CD4-positive, alpha-beta T cell treated with Interleukin-4 for 4 hours (primary cell): ENCODE measurements at places on chromosomes 13 and 19.

DNA sequence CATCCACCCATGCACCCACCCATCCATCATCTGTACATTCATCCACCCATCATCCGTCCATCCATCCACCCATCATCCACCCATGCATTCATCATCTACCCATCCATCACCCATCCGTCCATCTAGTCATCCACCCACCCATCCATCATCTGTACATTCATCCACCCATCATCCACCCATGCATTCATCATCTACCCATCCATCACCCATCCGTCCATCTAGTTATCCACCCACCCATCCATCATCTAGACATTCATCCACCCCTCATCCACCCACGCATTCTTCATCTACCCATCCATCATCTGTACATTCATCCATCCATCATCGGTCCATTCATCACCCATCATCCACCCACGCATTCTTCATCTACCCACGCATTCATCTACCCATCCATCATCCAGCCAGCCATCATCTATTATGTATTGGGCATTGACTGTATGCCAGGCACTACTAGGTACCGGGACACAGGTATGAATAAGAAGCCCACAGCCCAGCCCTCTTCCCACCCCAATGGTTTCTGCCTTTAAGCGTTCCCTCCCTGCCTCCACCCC, 16.7 kb upstream of the GALP start:
- no peak for DNase-seq

DNA sequence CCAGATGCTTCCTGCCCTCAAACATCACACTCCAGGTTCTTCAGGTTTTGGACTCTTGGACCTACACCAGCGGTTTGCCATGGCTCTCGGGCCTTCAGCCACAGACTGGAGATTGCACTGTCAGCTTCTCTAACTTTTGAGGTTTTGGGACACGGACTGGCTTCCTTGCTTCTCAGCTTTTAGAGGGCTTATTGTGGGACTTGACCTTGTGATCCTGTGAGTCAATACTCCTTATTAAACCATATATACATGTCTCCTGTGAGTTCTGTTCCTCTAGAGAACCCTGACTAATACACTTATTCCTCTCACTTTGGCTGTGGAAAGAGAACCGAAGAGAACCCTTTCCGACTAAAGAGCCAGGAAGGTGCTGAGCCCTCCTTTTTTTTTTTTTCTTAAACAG, 53.6 kb downstream of the LMO7 start:
- no peak for DNase-seq

DNA sequence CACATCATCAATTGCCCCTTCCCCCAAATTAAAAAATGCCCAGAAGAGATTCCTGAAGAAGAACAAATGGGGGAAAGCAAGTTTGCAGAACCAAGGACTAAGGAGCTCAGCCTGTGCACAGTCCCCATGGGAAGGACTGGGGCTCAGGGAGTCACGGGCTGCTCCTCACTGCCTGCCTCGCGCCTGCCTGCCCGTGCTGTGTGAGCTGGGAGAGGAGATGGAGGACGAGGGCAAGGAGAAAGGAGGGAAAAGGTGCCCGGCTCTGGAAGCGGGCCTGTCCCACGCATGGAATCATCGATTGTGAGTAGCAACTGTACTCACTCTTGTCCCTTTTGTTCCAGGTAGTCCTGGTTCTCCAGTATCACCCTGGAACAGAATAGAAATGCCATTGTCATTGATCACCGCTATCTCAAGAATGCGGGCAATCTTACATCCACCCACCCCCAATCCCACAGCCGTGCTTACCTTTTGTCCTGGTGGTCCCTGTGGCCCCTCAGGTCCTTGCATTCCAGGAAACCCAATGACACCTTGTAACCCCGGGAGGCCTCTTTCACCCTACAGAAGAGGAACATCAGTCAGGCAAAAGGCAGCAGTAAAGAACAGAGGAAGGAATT, 93.4 kb downstream of the COL4A1 start:
- DNase-seq, result no peak

- DNase-seq, result no peak
Measured at GRCh38 chr13:98110749-98111148, 32.1 kb upstream of the FARP1 start.

- DNase-seq, result no peak
Measured at GRCh38 chr19:4522291-4523002, 4.2 kb upstream of the PLIN4 start.

- DNase-seq, result no peak
Measured at GRCh38 chr19:18465214-18465963, 27.5 kb upstream of the ISYNA1 start.

DNA sequence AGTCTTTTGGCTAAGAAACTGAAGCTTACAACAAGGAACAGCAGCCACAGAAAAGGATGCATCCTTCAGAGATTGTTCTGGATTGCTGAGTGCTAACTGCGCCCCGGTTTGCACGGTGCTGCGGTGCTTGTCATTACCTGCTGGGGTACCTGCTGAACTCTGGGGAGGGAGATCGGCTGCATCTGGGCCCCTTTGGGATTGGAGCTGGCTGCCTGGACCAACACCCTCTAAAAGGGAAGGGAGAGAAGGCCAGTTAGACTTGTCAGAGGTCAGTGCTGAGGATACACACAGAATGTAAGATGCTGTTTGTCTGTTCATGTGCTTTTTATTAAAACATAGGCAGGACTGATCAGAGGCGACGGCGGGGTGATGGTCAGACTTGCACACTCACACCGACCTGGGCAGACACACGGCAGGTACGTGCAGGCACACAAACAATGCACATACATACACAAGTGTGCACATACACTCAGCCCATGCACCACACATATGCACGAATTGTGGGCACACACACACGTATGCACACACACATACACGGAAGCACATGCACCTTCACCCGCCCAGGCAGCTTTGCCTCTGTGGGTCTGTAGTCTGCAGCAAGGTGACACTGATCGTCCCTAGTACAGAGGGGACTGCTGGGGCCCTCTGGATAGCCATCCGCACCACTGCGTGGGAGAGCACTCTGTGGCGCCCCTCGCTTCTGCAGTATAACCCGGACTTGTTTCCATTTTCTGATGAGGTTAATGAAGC, 66.1 kb downstream of the RFX2 start:
- DNase-seq, result no peak

GRCh38 chr19:45355402-45355801, 14.9 kb downstream of the KLC3 start:
- no peak for DNase-seq

GRCh38 chr13:33763021-33763420, 54.9 kb upstream of the RFC3 start:
- no peak for DNase-seq

- DNase-seq, result no peak
Measured at GRCh38 chr13:94978516-94978915, 266.2 kb upstream of the SOX21 start.

- DNase-seq, result peak; percentile 19
Measured at GRCh38 chr13:28047757-28048388, 52.5 kb downstream of the FLT3 start.

DNA sequence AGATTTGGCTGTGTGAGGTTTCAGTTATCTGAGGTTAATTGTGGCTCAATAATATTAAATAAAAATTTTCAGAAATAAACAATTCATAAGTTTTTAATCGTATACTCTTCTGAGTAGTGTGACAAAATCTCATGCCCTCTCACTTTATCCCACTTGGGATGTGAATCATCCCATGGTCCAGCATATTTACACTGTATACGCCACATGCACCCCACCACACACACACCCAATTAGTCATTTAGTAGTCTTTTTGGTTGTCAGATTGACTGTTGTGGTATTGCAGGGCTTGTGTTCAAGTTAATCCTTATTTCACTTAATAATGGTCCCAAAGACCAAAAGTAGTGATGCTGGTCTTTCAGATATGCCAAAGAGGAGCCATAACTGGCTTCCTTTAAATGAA, 66.4 kb upstream of the PCDH9 start:
- DNase-seq, result no peak

GRCh38 chr19:18951721-18952281, 10.8 kb upstream of the HOMER3 start:
- no peak for DNase-seq

DNA sequence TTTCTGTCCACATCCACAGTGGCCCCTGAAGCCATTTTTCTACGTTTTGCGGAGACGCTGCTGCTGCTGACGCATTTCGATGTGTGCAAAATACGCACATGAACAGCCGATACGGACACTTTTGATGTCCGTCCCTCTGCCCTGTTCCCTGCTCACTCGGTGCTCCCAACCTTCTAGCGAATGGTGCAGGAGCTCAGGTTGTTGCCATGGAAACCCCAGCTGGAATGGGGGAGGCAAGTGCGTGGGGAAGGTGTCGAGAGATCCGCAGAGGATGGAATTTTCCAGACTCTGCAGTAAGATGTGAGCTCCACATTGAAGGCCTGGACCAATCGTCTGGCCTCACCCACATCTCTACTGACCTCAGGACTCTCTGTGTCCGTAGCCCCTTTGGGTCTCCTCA, 109.2 kb upstream of the USP29 start:
- DNase-seq, result no peak

GRCh38 chr13:90632184-90632583, 715.3 kb upstream of the MIR17HG start:
- DNase-seq, result no peak

DNA sequence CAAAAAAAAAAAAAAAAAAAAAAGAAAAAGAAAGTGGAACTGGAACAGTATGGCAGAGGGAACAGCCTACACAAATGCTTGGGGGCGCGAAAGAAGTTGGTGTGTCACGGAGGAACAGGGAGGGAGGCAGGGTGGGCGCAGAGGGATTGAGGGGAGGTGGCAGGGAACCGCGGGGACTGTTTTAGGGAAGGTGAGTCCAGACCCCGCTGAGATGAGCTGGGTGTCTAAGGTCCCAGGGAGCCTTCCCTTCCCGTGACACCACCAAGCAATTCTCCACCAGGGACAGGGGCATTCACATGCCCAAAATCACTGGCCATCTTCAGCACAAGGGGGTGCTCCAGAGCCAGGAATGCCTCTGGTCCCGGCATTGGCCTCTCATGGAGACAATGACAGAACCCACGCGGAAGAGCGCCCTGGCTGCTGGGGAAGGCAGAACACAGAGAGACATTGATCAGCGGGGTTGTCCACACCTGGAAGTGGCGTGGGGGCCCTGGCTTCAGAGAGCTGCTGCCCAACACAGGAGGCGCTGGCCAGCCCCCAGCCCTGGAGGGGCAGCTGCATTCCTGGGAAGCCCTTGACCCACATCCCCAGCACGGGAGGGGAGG, 6.9 kb downstream of the PEAK3 start:
- DNase-seq, result peak; percentile 34

GRCh38 chr13:73720216-73720840, 413.9 kb downstream of the KLF12 start:
- DNase-seq, result no peak

- no peak for DNase-seq
Measured at GRCh38 chr13:46560778-46561177, 7.8 kb downstream of the LRCH1 start.

DNA sequence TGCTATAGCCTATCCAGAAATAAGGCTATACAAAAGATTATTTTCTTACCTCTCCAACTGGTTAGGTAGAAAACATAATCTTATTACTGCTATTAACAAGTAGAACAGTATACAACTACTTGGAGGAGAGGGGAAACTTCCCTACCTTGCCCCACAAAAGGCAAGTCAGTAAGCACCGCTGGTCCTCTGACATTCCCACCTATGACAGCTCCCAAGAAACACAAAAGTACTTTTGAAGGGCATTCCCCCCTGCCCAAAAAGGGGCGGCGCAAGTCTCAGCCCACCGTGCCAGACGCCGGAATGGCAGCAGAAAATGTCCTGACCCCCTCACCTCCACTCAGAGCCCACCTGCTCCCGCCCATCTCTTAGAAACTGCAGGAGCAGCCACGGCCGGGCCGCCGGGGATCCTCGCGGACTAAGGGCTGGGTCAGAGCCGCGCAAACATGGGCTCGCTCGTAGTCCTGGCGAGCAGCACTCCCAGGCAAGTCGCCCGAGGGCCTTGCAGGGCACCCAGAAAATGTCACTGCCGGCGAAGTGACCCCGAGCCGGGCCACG, 437 bp downstream of the SUCLA2 start:
- DNase-seq, result no peak

GRCh38 chr13:92901739-92902138, 324.9 kb upstream of the GPC6 start:
- no peak for DNase-seq

DNA sequence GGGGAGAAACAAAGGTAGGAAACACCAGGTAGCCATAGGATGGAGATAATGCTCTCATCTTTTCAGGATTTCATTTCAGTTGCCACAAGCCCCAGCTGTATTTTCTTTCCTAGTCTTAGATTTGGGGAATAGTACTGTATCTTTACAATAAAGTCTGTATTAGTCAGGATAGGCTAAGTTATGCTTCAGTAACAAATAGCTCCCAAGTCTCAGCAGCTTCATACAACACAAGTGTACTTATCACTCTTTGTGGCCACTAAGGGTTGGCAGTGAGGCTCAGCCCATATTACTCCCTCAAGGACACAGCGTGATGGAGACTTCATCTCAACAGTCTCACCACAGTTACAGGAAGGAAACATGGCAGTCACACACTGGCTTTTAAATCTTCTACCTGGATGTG, 61.4 kb downstream of the STARD13 start:
- DNase-seq, result no peak

DNA sequence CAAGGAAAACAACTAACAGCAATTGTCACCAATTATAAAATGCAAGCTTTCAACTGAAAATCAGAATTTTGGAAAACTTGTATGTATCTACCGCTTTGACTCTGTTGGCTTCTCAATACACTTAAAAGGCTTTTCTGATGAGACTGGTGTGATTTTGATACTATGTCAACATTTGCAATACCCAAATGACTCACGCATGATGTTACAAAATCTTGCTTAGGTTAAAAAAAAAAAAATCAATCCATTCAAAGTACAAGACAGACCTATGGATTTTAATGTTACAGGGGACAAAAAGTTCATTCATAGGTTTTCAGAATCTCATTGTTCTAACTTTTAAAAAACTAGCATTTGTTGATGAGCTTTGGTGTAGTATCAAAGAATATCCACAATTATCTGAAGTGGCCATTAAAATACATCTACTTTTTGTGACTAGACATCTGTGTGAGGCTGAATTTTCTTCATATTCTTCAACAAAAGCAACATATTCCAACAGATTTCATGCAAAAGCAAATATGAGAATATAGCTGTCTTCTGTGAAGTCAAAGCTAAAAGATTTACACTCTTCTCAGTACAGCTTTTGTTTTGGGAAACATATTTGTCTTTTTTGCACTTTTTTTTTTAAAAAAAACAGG, 10.7 kb downstream of the ELF1 start:
- DNase-seq, result peak; percentile 43
